ENCODE measurements at places on chromosomes 6 and 20. TPM values are rescaled to one million over a fixed set of nuclear protein-coding genes. Genes with fewer than 3 reads are reported as not detected.
A peak's percentile ranks its signal among the peaks of the same experiment; 100 is the strongest.

DNA sequence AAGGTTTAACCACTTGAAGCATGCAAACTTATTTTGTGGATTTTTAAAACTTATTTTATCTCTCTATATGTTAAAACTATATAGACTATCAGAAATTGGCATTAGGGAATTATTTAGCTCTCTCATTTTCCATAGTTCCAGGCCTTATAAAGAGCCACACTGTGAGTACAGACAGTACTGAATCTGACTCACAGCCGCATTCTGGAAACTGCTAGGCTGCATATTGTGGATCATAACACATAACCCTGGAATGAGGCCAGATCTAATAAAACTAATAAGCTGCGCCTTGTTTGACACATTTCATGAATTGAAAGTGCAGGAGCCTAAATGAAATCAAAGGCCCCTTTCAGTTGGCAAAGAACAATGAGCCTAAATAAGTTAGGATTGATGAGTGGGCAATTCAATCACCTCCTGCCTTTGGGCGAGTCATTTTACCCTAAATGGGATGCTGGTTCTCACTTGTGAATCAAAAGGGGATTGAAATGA lies 308.4 kb downstream of the PACRG start:
- no peak for DNase-seq

The RPRD1B gene
- polyA plus RNA-seq, result 33.0 TPM

DNA sequence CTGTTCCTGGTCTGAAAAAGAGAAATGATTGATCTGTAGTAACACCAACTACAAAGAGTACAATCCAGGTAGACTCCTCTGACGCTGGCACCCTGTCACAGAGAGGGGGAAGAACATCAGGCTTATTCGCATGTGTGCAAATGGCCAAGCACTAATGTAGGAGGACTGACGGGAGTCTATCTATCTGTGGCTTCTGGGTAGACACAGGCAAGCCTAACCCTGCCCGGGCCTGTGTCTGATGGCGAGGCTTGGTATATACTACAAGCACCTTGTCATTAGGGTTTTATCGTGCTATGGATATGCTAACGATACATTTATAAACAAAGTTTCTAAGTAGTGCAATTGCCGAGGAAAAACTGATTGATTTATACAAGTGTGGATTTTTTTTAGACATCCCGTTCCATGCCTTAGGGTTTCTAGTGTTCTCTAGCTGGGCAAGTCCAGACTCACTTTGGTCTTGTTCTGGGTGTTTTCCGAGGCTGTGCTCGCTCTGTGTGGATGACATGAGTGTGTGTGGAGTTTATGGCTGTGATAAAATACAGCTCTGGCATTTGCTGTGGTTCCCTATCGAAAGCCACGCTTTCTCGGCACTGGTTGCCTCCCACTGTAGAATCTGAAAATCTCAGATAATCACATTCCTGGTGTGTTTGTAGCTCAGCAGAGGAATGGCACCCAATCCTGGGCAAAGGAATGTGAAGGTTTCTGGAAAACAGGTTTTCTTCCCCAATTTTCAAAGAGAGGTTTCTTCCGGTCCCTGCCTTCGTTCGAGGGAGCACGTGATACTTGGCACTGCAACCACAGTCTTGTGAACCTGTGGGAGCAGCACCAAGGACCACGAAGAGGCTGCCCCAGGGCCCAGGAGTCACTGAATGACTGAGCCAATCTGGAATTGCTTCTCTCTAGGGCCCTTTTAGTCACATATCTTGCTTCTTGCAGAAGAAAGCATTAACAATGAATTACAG lies 67.5 kb upstream of the EDN1 start:
- DNase-seq, result no peak

GRCh38 chr6:141809901-141810300 lies 322.8 kb upstream of the GJE1 start:
- peak; percentile 10 for DNase-seq

GRCh38 chr6:23735151-23735550 lies 390.9 kb upstream of the NRSN1 start:
- no peak for DNase-seq

GRCh38 chr6:166658792-166659150 lies 31.7 kb upstream of the RPS6KA2 start:
- DNase-seq, result no peak

DNA sequence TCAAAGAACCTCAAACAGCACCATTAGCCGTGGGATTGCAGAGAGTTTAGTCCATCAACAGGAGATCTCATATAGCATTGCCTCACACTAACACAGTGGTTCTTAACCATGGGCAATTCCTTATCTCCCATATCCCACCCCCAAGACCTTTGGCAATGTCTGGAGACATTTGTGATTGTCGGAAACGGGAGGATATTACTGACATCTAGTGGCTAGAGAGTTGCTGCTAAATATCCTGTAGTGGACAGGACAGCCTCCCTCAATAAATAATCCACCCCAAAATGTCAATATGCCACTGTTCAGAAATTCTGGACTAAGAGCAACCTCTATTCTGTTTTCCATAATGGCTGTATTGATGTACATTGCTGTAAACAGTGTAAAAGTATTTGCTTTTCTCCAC lies 210.1 kb upstream of the CCN2 start:
- DNase-seq, result peak; percentile 19

DNA sequence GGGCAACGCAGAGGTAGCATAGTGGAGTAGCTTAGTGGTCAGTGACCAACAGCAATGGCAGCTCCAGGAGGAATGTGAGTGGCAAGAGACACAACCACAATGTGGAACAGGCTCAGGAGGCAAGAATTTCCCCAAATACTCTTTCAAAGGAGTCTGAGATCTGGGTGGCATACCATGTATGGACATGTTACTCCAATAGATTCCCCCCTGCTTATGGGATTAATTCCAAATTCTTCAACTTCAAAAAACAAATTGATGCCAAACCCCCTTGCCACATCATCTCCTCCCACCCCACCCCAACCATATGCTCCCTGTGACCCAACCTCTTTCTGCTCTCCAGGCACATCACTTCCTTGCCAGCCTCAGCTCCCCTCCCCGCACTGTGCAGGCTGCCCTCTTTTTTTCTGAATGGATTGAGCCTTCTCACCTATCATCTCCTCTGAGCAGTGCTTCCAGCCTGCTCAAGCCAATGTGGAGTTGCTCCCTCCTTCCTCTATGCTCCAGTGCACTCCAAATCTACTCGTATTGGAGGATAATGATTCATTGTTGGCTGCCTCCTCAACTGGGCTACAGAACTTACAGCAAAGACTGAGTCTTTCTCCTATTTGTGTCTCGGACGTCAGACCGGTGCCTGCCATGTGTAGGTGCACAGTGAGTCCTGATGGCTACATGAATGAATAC lies 93.0 kb upstream of the CEP85L start:
- no peak for DNase-seq

The TMEM170B gene
- polyA plus RNA-seq, result 5.7 TPM

The PLA2G7 gene
- polyA plus RNA-seq, result 1.8 TPM

The TP53TG5 gene
- 0.62 TPM for polyA plus RNA-seq

GRCh38 chr6:118569498-118569897 lies 21.4 kb downstream of the PLN start:
- no peak for DNase-seq

The CCN6 gene
- polyA plus RNA-seq, result 0.12 TPM

DNA sequence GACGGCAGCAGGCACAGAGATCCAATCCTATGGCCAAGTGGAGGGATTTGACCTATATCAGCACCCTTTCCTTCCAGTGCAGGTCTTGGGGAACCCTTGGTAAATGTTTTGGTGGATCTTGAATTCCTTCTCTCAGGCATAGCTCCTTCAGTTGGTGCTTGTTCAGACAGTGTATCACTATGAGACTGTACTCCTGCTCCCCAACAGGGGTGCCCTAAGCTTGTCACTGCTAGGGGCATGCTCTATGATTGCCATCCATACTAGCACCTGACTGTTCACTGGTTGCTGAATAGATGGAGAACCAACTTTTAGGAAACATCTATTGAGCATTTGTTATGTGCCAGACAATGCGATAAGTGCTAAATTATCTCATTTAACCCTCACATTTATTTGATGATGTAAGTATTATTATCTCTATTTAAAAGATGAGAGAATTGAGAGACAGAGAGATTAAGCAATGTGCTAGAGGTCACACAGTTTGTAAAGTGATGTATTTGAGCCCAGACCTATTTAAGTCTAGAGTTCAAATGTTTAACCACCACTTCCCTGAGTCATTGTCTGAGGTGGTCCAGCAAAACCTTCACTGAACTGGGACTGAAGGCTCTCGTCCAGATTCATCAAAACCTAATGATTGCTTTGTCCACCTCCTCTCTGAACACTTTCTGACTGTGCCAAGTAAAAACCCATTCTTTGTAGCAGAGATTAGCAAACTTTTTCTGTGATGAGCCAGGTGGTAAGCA lies 34.3 kb downstream of the ADGRF1 start:
- no peak for DNase-seq

DNA sequence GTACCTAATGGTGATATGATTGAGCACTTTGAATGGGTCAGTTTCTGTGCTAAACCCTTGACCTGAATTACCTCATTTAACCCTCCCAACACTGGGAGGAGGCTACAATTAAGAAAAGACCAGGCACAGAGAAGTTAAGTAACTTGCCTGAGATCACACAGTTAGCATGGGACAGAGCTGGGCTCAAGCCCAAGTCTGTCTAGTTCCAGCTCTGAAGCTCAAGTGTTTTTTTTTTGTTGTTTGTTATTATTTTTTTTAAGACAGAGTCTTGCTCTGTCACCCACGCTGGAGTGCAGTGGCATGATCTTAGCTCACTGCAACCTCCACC lies 4.0 kb downstream of the FAM83D start:
- no peak for DNase-seq

DNA sequence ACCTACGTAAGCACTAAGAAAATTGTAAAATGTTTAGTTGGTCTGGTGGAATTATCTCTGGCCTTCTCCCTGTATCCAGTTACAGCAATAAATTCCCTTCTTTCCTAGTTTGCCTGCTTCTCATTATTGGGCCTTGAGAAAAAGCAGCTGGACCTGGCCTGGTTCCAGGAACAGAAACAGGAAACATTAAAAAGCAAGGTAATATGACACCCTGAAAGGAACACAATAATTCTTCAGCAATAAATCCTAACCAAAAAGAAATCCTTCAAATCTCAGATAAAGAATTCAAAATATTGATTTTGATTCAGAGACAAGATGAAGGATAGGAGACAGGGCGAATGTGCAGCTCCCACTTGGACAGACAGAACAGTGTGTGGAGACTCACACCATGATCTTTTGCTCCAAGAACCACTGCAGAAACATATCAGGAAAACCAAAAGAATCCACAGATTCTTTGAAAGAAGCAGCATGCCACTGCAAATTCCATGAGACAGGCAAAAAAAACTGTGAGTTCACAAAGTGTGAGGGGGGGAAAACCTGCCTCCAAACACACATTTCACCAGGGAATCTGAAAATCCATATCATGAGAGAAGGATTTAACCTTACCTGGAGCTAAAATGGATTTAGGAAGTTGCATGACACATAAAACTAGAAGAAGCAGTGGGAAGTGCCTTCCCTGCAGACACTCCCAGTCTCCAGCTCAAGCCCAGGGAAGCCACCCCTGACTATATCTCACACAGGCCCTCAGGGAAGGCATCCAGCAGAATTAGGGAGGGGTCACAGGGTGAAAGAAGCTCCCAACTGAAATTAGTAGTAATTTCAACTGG lies 28.9 kb downstream of the TREM1 start:
- peak; percentile 81 for DNase-seq

- DNase-seq, result no peak
These were observed 71.5 kb downstream of the SLC23A2 start for GRCh38 chr20:4929686-4930397.

The HSPA1A gene
- polyA plus RNA-seq, result 75.0 TPM

GRCh38 chr20:4195499-4195898 lies 180.1 kb upstream of the RNF24 start:
- no peak for DNase-seq

- DNase-seq, result no peak
These were observed 6.2 kb downstream of the TRIM38 start for GRCh38 chr6:25968769-25969168.

DNA sequence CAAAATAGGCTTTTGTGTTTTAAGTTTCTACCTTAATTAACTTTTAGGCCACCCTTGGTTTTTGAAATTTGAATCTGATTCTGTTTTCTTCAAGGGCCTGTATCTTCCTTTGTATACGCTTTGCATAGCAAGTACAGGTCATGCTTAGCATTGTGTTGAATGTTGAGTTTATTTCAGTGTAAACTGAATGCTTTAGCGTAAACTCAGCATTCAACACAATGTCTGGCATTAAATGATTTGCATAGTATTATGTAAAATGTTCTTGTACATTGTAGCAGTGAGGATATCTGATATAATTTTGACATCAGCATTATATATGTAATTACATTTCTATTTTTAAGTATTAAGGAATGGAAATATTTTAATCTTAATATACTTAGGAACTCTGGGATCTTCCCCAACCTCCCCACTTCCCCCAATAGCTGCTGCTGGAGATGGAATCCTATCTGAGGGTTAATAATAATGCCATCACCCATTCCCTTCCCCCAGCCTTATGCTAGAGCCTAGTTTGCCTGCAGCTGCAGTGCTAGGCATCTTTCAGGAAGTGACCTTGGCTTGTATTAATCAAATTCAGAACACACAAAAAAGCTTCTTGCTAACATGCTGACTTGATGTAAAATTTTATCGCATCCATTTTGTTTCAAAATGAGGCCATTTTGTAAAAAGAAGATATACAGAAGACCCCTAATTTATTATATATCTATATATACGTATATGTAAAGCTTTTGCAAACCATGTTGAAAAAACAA lies 73.1 kb downstream of the NCOA3 start:
- DNase-seq, result no peak

DNA sequence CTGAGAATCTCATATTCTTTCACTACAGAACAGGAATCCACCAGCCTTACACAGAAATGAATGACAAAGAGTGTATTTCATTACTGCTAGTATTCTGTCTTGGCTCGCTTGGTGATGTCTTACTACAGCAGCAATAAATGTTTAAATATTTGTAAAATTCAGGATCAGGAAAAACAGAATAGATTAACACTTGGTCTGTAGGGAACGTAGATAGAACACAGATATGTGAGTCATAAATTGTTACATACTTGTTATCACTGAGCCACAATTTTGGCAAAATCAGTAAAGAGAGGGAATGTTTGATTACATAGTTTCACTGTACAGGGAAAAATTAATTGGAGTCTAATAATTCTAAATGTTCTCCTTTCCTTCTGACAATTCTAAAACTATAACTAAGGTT lies 11.0 kb downstream of the SHPRH start:
- DNase-seq, result no peak

DNA sequence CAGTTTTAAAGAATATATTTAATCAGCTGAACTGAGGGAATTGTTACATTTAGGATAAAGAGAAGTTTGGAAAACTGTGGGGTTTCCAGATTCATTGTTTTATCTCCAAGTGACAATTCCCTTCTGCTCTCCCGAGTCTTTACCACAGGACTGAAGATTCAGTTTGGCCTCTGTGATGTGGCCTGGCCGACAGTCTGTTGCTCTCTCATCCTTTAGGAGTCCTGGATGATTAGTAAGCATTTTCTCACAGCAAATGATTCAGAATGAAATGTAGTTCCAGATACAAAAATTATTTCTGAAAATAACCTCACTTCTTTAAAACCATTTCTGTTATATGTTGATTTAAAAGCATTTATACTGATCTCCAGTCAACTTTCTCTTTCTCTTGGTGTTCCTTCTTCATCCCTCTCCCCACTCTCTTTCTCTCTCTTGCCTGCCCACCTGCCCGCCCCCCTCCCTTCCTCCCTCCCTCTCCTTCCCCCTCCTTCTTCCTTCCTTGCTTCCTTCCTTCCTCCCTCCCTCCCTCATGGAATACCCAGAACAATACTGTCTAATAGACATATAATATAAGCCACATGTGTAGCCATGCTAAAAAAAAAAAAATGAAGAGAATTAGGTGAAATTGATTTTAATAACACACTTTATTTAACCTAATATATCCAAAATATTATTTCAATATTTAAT lies 254.9 kb downstream of the PRL start:
- peak; percentile 69 for DNase-seq
